Osteoblast (primary cell): ENCODE measurements at places on chromosomes 11 and 22. TPM values are rescaled to one million over a fixed set of nuclear protein-coding genes. Genes with fewer than 3 reads are reported as not detected.

The OR8K5 gene
- not detected in 2 replicates for total RNA-seq

The SCUBE1 gene
- 2.1 and 2.2 TPM in 2 replicates for total RNA-seq

The FOLR2 gene
- not detected in 2 replicates for total RNA-seq

The POTEH gene
- total RNA-seq, result under 0.01 TPM in 2 replicates

The PGA5 gene
- not detected in 2 replicates for total RNA-seq

- DNase-seq, result no peak
Observed at GRCh38 chr11:3655547-3655946, 10.6 kb downstream of the ART1 start.

DNA sequence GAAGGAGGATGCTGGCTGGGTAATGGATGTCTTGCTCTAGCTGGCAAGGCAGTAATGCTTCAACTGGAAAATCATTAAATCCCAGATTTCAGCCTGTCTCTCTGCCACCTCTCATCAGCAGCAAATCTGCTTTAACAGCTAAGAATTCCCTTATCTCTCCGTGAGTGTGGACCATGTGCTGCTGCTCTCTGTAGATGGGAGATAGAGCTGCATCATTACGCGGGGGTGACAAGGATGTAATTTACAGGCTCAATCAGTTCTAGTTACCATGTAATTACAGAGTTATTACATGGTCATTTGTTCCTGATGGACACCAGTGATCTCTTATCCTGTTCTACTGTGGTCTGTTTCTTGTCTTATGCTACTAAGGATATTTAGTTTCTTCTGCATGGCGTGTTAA, 665.4 kb downstream of the NTM start:
- no peak for DNase-seq

DNA sequence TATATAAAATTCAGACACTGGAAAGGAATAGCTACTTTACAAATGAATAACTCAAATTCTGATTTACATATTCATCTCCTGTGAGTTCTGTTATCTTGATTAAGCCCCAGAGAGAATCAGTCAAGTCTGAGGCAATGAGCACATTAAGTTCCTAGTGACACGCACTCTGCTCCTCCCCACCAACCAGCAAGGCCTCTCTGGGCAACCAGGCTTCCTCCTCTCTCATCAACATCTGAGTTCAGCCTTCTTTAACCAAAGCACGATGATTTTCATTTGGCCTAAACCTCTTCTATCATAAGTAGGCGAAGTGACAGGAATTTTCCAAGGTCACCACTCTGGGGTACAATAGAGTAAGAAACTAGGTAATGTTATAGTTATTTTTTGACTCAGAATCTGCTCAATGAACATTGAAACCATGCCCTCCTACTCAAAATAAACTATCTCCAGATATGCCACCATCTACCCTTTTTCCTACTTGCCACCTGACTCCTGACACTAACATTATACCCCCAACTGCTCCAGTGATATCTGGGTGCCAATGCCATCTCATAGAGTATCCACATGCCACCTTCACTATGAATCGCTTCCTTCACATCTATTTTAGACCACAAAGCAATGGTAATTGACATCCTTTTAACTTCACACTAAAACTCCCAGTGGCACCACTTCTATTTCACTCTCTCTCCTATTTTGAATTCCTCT, 114.8 kb downstream of the FAM76B start:
- DNase-seq, result no peak

DNA sequence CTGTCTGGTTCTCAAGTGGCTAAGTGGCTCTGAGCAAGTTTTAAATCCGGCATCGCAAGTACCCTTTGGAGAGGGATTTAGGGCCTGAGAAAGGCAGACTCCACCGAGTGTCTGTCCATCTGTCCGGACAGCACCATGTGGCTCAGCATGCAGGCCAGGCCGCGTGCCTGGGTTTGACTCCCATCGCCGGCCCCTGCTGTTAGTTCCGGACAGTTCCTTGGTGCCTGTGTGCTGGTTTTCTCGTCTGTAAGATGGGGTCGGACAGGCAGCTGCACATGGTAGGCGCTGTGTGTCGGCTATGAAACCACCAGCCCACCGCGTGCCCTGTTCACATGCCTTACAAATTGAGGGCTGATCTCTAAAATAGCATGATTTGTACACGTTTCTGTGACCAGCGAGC, 31.0 kb downstream of the NUP50 start:
- no peak for DNase-seq

- DNase-seq, result no peak
Observed at GRCh38 chr11:63548178-63548577, 11.6 kb downstream of the PLAAT4 start.
